ENCODE measurements at places on chromosomes 2 and 18.

DNA sequence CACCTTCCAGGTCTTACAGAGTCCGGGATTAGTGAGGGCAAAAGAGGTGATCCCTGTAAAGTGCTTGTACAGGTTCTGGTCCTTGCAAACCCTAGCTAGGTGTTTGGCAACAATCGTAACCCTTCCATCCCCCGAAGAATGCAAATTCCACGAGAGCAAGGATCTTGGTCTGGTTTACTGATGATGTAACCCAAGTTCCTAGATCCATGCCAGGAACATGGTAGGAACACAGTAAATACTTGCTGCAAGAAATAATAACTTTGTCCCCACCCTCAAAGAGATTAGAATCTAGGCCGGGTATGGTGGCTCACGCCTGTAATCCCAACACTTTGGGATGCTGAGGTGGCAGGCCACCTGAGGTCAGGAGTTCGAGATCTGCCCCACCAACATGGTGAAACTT is 6.8 kb upstream of the NEU2 start:
- DNase-seq = no peak

DNA sequence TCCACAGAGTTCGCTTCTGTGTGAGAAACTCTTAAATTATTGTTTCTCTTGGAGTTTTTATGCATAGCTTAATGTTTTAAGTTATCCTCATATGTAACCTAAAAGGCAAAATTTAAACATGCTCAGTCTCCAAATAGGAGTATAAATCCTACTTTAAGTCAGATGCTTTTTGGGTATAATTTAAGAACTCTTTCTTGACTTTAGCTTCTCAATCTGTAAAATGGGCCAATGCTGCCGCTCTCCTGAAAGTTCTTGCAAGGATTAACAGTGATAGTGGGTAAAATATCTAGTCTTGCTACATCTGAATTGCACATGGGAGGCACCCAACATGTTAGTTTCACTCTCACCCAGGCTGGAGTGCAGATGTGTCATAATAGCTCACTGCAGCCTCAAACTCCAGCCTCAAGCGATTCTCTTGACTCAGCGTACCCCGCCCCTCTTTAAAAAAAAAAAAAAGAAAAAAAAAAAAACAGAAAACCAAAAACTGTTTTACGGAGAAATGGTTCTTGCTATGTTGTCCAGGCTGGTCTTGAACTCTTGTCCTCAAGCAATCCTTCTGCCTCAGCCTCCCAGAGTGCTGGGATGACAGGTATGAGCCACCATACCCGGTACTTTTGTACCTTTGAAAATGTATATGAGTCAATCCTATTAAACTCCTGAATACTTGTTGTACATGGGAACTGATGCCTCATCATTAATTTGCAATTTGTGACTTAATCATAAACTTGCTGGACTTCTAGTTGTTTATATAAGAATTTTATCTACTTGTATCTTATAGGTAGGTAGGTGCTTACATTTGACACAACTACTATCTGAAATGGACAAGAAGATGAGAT is 1.8 kb downstream of the FBXO48 start:
- no peak for DNase-seq

DNA sequence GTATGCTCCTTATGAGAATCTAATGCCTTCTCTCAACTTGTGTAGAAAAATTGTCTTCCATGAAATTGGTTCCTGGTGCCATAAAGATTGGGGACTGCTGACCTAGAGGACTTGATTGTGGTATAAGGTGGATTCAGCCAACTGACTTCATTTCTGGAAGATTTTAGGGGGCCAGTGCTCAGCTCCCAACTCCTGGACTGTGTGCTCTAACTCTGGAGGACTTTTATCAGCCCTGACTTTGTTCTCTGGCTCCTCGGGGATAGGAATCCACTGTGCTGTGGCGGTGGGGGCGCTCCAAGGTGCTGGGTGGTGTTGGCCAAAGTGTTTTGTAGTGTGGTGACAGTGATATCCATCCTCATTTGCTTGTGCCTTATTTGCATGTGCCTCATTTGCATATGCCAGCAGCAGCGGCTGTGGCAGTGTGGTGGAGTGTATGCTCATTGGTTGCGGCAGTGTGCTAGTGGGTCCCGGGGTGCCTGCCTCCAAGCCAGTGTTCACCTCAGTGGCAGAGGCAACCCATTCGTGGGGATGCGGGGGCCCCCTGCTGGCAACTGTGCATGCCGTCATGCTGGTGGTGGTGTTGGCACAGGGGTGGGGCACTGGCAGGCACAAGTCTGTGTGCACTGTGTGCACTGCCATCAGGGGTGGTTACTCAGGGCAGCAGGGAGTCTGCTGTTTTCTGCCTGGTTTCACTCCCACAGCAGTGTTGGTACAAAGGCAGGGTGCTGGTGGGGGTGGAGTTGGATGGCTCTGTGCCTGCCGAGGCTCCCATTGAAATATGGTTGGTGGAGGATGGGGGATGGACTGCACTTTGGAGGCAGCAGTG is 19.6 kb downstream of the EHBP1 start:
- DNase-seq = no peak

- no peak for DNase-seq
Observed at GRCh38 chr2:196153480-196153879, 17.9 kb downstream of the STK17B start.

GRCh38 chr2:39368846-39369245 is 68.2 kb downstream of the MAP4K3 start:
- no peak for DNase-seq

GRCh38 chr2:430291-431040 is 142.6 kb upstream of the ALKAL2 start:
- DNase-seq = no peak
